ENCODE measurements at places on chromosomes 5 and 9.

- peak; percentile 81 for DNase-seq
Observed at GRCh38 chr9:116152941-116153764, 438 bp upstream of the PAPPA start.

DNA sequence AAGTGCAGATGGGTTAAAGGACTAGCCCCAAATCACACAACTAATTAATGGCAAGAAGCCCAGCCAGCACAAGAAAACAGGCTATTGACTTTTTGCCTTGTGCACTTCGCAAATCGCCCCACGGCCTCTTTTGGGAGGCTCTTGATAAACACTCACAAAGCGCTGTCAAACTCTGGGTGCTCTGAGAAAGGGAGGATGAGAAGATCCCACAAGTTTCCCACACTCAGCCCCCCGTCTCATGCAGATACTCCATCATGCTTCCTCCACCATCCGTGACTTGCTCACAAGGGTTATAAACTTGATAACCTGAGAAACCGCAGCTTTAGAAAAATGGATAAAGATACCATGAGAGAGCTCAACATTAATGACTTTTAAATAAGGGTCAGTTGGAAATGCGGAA is 219.7 kb downstream of the EBF1 start:
- DNase-seq = no peak

GRCh38 chr5:108670591-108671289 is 77.0 kb upstream of the FER start:
- DNase-seq = no peak

DNA sequence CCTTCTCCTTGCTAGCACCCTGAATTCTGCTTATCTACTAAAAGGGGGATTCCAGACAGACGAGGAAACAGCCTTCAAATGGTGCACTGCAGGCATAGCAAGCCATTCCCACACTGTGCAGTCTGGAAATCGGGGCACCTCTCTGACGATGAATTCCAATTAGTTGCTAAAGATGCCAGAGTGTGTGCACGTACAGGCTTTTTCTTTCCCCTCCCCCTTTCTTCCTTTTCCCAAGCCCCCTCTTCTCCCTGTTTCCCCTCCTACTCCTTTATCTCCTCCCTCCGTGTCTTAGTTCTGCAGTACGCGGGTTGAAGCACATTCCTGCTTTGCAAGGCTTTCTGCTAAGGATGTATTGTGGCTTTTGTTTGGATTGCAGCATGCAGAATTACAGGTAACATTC is at the start of gene GPR21:
GPR21 (plus strand) TSS at position 316 of the 400 bp plus-strand sequence. CDS start 900 bp downstream, outside the sequence.
- DNase-seq = peak; percentile 1

- DNase-seq = no peak
Observed at GRCh38 chr5:119105971-119106370, 35.1 kb downstream of the DMXL1 start.

DNA sequence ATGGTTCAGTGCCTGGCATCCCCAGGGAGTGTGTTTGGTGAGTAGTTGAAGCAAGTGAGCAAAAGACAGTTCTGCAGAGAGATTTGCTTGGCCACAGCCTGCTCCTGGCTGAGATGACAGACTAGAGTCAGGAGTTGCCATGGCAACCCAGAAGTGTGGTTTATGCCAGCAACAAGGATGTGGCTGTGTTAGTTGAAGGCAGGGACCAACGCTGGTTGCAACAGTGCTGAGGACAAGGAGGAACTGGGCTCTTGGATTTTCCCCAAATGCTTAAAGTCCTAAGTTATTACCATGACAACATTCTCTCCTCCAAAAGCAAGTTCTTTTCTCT is 2.7 kb downstream of the NXNL2 start:
- DNase-seq = no peak

All from NT2/D1 (cell line).